Uterus (tissue), 4 donors: ENCODE measurements at places on chromosomes 3 and 15.

DNA sequence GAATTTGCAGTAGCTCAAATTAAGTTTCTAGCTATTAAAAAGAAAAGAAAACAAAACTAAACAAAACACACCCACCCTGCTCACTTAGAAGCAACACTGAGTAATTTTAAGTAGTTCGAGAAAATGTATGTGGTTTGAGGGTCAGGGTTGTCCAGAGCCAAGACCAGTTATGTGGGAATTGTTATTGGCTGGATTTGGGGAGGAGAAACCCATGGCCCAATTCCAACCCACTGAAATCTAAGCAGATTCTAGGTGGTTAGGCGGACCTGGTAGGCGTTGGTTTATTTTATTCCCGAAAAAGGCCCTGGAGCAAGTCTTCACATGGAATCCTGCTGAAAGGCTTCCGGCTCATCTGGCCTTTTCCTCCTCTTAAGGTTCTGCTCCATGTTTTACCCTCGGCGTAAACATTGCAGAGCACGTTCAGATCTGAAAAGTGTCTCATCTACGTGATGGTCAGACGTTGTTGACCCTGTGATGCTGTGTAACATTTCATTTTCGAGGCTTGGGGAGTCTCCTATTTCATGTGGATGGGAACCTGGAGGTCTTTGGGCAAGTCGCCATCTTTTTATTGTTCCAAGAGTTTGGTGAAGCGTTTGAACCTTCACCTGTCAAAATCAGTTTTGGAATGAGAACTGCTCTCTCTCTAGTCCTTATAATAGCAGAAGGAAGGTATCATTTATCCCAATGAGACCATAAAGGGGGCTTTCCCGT lies 64.0 kb downstream of the FLNB start:
- no peak for DNase-seq
- H3K27me3 ChIP-seq = no peaks in the 10 kb centered on the region
- peaks cover 8% of the 10 kb centered on the region for H3K4me1 ChIP-seq
- no peak overlapping the region for H3K4me3 ChIP-seq
- peak overlapping the region; percentile 74 for H3K27ac ChIP-seq
- H3K36me3 ChIP-seq = no peaks in the 10 kb centered on the region

GRCh38 chr3:172918568-172919296 lies 168.2 kb downstream of the ECT2 start:
- no peak overlapping the region for H3K27ac ChIP-seq
- no peaks in the 10 kb centered on the region for H3K4me1 ChIP-seq
- H3K36me3 ChIP-seq = no peaks in the 10 kb centered on the region
- no peak overlapping the region for H3K4me3 ChIP-seq
- DNase-seq = no peak
- no peaks in the 10 kb centered on the region for H3K27me3 ChIP-seq

GRCh38 chr15:69074001-69074842 lies 59.7 kb downstream of the NOX5 start:
- H3K27ac ChIP-seq = no peak overlapping the region
- H3K4me1 ChIP-seq = no peaks in the 10 kb centered on the region
- peak overlapping the region; percentile 47 for H3K4me3 ChIP-seq
- no peaks in the 10 kb centered on the region for H3K27me3 ChIP-seq

- H3K27ac ChIP-seq = no peak overlapping the region
- no peak overlapping the region for H3K4me3 ChIP-seq
- DNase-seq = no peak
- no peaks in the 10 kb centered on the region for H3K4me1 ChIP-seq
These were observed 81.9 kb downstream of the EBLN2 start for GRCh38 chr3:73143401-73143800.

GRCh38 chr3:119469418-119470189 lies 841 bp downstream of the POGLUT1 start:
- H3K4me1 ChIP-seq = no peaks in the 10 kb centered on the region
- DNase-seq = no peak
- H3K27ac ChIP-seq = no peak overlapping the region
- H3K4me3 ChIP-seq = peak overlapping the region; percentile 85

GRCh38 chr15:76070921-76071635 lies 11.3 kb downstream of the TMEM266 start:
- H3K4me3 ChIP-seq = no peak overlapping the region
- DNase-seq = no peak
- no peaks in the 10 kb centered on the region for H3K36me3 ChIP-seq
- H3K4me1 ChIP-seq = no peaks in the 10 kb centered on the region

GRCh38 chr3:127305499-127306060 lies 17.7 kb upstream of the PRR20G start:
- H3K27me3 ChIP-seq = no peaks in the 10 kb centered on the region
- H3K4me1 ChIP-seq = no peaks in the 10 kb centered on the region
- no peak for DNase-seq
- H3K27ac ChIP-seq = no peak overlapping the region
- no peaks in the 10 kb centered on the region for H3K36me3 ChIP-seq

GRCh38 chr3:180321534-180321933 lies 280.4 kb upstream of the TTC14 start:
- H3K4me3 ChIP-seq = no peak overlapping the region
- no peak overlapping the region for H3K27ac ChIP-seq
- H3K27me3 ChIP-seq = no peaks in the 10 kb centered on the region

GRCh38 chr3:95629802-95630201 lies 1184.6 kb upstream of the EPHA6 start:
- no peaks in the 10 kb centered on the region for H3K36me3 ChIP-seq
- no peak overlapping the region for H3K27ac ChIP-seq
- H3K4me1 ChIP-seq = no peaks in the 10 kb centered on the region
- DNase-seq = no peak
- H3K27me3 ChIP-seq = no peaks in the 10 kb centered on the region
- H3K4me3 ChIP-seq = no peak overlapping the region

DNA sequence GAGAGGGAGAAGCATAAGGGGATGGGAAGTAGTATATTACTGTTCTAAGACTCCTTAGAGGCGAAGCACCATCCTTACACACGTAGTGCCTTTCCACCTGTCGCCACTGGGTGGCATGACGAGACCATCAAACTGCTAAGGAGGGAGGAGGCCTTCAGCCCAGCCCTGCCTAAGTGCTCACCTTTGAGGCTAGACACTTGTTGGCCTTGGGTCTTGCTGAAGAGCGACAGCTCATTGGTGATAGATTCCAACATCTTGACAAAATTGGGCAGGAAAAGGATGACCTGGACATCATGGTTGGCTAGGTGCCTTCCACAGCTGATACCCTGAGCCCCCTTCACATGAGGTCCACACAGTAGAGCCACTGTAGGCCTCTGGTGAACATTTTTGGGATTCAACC lies 19.6 kb downstream of the CLK3 start:
- H3K36me3 ChIP-seq = no peaks in the 10 kb centered on the region
- no peak overlapping the region for H3K4me3 ChIP-seq
- H3K27me3 ChIP-seq = no peaks in the 10 kb centered on the region
- no peak overlapping the region for H3K27ac ChIP-seq
- no peak for DNase-seq

DNA sequence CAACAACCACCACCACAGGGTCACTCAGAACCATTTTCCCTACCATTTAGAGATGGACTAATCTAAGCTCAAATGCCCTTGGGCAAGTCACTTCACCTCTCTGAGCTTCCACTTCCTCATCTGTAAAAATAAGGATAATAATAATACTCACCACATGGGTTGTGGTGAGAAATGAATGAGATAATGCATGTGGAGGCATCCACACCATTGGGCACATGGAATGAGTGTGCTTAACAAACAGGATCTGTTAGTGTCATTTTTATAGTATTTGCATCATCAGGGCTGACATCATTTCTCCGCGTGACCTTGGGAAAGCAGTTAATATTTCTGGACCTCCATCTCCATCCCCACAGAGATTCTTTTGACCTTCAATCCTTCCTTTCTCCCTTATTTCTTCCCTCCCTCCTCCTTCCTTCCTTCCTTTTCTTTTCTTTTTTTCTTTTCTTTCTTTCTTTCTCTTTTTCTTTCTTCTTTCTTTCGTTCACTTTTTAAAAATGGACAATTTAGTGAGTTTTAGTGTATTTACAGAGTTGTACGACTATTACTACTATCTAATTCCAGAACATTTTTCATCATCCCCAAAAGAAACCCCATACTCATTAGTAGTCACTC lies 7.7 kb upstream of the RFT1 start:
- no peaks in the 10 kb centered on the region for H3K4me1 ChIP-seq
- H3K4me3 ChIP-seq = no peak overlapping the region
- H3K36me3 ChIP-seq = no peaks in the 10 kb centered on the region
- no peaks in the 10 kb centered on the region for H3K27me3 ChIP-seq
- no peak overlapping the region for H3K27ac ChIP-seq
- no peak for DNase-seq

DNA sequence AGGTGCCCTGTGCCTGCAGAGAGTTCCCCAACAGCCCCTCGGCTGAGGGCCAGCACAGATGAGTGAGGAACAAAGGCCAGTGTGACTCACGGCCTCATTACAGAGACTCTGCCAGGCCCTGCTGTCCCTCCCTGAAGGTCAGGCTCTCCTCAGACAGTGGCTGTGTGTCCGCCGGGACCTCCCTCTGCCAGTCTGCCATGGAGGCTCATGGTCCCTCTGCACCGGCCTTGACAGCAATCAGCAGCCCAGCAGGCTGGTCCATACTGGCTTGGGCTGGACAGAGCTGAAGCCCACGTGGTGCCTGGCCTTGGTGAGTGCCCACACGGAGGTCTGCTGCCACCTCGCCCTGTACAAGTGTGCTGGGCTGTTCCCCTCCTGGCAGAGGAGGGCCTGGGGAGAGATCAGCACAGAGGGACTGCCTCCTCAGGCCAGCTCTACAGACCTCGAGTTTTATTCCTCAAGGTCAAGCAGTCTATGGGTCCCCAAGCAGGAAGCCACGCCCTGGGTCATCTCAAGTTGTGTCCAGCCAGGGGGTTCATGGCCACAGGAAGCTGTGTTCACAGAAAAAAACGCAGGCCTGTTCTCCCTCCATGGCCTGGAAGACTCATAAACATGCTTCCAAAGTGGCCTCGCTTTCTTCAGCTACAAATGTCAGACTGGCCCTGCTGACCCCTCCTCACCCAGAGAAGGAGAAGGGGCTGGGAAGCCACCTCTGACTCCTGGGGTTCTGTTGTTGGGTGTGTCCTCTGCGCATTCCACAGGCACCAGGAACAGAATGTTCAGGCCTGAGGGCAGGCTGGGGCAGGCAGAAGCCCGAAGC lies 27.0 kb downstream of the SLC41A3 start:
- no peaks in the 10 kb centered on the region for H3K36me3 ChIP-seq
- no peak overlapping the region for H3K4me3 ChIP-seq
- H3K27me3 ChIP-seq = no peaks in the 10 kb centered on the region
- H3K27ac ChIP-seq = no peak overlapping the region
- no peak for DNase-seq
